Activated CD4-positive, alpha-beta T cell treated with anti-CD3 and anti-CD28 coated beads, Interleukin-2, amount 50 U/mL, for 24 hours (primary cell): ENCODE measurements at places on chromosomes 5 and 9.

GRCh38 chr5:112230606-112231005 lies 188.5 kb downstream of the EPB41L4A start:
- DNase-seq = no peak

GRCh38 chr5:51082741-51083140 lies 300.5 kb upstream of the ISL1 start:
- DNase-seq = no peak

- no peak for DNase-seq
Observed at GRCh38 chr5:38797838-38798237, 48.0 kb upstream of the OSMR start.

DNA sequence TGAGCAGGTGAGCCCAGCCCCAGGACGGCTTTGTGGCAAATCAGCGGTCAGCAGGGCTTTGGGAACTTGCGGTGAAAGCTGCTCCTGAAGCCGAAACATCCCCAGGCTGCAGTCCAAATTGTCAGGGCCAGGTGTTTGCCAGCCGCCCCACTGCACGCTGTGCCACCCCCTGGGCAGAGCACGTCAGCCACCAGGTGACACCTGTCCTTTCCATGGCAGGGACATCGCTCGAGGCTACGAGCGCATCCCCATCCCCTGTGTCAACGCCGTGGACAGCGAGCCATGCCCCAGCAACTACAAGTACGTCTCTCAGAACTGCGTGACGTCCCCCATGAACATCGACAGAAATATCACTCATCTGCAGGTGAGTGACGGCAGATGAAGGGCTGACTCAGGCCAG lies 64.4 kb upstream of the CACNA1B start:
- DNase-seq = no peak

DNA sequence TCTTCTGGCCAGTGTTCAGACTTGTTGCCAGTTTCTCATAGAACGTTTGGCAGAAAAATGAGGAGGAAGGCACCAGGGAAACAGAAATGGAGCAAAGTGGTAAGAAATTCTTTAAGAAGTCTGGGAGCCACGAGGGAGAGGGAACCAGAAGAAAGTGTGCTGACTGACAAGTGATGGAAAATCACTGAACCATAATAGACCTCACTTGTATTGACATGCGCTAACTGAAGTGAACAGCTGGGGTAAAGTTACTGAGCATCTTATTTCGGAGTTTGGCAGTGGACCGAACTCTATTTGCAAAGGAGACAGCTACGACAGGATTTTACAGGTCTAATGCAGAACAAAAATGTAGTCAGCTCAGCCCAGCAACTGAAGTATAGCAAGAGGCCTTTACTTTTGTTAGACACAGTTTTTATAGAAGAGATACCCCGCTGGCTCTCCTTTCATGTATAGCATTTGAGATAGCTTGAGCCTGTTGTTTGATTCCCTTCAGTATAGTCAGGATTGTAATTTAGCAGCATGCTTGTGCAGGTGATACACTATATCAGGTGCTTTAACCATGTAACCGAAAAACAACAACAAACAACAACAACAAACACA lies 53.6 kb downstream of the HMHB1 start:
- no peak for DNase-seq

DNA sequence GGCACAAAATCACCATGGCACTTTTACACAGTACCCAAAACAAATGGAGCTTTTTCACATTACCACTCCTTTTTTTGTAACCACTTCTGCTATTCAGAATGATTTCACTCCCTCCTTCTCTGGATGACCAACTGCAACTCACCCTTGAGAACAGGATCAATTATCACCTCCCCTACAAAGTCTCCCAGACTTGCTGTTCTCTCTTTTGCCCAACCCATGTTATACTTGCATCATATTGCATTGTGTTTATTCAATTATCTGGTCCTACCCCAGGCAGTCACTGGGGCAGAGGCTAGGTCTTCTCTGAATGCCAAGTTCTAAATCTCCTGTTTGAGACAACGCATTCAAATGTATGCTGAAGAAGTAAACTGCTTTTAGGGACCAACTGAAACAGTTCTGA lies 96.0 kb downstream of the GPR21 start:
- no peak for DNase-seq

- DNase-seq = no peak
Observed at GRCh38 chr5:125756456-125756855, 666.8 kb upstream of the GRAMD2B start.

DNA sequence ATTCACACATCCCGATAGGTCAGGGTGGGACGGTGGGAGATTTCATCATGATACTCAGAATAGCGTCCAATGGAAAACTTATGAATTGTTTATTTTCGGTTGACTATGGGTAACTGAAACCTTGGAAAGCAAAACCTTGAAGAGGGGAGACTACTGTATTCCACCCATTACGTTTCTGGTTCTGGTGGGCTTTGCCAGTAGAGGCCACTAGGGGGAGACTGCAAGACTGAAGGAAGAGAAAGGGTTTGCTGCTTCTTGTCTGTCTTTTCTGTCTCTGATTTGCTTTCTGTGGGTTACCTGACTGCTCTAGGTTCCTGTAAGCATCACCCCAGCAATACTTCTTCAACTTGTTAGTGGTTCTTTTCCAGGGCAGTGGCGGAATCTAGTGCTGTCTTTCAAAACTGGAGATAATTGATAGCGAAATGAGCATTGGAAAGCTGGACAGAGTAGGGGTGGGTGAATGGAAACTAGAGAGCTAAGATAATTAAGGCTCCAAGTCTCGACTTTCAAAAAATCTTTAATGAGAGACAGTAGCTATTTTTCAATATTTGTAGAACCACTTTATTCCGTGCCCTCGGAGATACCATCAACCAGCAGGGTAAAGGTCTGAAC lies 27.0 kb downstream of the GRIN3A start:
- DNase-seq = no peak

GRCh38 chr9:131873891-131874440 lies 134.1 kb upstream of the RAPGEF1 start:
- no peak for DNase-seq

- DNase-seq = no peak
Observed at GRCh38 chr5:168434001-168434400, 52.3 kb upstream of the RARS1 start.

DNA sequence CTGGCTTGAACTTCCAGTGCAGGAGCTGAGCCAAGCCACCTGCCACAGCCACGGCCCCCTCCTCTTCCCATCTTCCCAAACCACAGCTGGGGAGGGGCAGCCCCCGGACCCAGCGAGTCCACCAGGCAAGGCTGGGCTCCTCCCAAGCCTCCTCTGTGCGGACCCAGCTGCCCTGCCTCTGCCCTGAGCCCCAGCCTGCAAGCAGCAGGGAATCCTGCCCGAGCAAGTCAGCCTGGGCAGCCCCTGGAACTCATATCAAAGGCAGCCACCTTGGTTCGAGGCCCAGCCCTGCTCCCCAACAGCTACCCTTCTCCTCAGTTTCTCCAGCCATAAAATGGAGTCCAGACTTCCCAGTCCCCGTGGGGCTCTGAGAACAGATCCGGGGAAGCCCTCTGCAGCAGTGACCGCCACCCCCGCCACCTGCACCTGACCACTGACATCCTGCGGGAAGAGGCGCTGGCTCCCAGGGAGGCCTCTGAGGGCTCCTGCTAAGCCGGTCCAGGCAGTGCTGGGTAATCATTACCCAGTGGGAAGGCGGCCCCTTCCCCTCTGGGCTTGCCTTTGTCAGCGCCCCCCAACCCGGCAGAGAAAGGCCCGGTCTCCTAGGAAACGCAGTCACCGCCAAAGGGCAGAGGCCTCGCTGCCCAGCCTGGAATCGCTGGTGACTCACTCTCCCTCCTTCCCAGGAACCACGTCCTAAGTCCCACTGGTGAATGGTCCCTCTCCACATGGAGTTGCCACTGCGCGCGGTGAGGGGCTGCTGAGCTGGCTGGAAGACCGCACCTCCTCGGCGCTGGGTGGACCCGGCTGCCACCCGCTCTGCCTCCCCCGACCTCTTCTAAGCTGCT lies 1.5 kb downstream of the VAV2 start:
- no peak for DNase-seq

- no peak for DNase-seq
Observed at GRCh38 chr5:154311362-154311761, 120.8 kb downstream of the GALNT10 start.

- no peak for DNase-seq
Observed at GRCh38 chr9:17888066-17888465, 309.2 kb downstream of the SH3GL2 start.
